ENCODE measurements at places on chromosomes 2 and 18.

GRCh38 chr18:22172120-22172582, 2.8 kb downstream of the GATA6 start:
- no peak for DNase-seq

DNA sequence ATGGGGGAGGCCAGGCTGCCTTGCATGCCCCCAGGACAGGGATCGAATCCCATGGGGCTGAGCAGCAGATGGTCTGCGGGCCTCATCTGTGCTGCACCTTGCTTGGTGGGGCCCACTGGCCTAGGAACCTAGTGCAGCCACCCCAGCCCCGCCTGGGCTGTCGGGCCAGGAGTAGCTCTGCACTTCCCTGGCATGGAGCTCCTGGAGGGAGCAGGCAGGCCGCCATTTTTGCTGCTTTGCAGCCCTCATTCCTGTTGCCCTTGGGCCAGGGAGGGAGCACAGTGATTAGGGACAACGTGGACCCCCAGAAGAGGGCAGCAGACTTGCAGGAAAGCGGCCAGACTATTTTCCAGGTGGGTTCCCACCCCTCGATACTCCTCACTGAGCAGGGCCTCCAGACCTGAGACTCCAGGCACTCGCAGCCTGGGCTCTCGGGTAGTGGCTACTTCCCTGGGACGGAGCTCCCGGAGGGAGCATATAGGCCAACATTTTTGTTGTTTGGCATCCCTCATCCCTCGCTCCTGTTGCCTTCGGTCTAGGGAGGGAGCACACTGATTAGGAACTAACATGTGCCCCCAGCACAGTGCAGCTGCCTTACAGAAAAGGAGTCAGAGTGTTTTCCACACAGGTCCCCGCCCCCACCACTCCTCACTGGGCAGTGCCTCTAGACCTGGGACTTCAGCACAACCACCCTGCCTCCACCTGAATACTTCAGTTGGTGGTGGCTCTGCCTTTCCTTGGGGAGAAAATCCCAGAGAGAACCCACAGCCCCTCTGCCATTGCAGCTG, 99.5 kb downstream of the MAIP1 start:
- no peak for DNase-seq

DNA sequence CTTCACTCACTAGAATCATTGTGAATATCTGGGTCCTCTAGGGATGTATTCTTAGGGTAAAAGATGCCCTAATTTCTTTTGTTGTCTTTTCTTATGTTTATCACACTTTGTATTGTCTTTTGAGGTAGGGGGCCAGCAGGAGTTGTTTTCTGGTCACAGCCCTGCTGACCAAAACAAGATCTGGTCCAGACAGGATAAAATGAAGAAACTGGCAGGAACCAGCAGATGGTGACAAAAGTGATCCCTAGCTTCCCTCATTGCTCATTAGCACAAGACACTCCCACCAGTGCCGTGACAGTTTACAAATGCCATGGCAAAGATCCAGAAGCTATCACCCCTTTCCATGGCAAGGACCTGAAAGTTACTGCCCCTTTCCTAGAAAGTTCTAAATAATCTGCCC, 81.7 kb upstream of the CCDC85A start:
- DNase-seq: no peak

DNA sequence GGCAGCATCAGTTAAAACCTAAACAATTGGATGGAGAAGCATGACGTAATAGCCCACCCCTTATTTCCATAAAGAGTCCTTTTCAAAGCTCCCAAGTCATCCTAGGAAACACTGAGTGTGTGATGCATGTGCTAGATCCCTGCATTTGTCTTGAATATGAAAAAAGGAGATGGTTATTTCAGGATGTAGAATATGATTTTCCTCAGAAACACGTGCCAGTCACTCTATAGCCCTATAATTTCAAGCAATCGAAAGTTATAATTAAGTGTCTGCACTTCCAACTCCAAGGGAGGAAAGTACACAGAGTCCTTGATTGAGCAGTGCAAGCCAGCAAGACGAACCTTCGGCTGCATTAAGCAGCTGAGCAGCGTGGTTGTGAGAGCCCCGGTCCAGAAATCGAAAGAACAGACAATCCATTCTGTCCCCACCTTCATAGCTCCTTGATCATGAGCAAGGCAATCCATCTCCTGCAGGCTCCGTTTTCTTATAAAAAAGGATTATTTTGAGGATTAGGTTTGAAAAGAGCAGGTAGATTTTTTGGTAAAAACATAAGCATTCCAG, 287.7 kb downstream of the FBXO15 start:
- no peak for DNase-seq

DNA sequence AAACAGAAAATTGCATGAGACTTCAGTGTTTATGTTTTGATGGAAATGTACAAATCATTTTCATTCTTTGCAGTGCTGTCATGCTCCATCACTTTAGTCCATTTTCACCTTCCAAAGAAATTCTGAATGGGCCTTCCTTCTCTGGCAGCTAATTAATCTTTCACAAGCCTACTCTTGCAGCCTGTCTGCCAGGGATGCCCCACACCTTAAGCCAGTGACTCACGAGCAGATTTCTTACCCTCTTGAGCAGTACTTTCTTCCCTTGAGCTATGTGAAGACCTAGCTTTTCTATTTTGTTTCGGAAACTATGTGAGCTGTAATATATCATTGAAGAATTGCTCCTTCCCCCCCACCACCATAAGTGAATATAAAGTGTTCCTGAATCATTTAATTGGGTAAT, 404.3 kb upstream of the VWC2L start:
- DNase-seq: no peak

All from AG09309 (cell line).